ENCODE measurements at places on chromosomes 6 and 20.

DNA sequence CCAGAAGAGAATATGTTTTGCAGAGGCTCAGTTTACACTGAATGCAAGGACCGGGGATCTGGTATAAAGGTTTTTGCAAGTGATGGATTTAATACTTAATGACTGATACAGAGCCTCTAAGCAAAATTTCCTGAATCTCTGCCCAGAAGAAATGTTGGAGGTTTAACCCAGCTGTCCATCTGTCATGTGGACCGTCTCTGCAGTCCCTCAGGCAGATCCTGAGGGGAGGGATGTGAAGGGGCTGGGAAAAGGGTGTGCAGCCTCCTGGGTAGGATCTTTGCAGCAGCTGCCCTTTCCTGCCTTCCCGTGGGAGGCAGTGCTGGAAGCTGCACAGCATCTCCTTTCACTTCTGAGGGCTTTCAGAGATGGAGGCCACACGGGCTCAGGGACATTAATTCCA, 207.0 kb downstream of the SLC24A3 start:
- no peak for DNase-seq

DNA sequence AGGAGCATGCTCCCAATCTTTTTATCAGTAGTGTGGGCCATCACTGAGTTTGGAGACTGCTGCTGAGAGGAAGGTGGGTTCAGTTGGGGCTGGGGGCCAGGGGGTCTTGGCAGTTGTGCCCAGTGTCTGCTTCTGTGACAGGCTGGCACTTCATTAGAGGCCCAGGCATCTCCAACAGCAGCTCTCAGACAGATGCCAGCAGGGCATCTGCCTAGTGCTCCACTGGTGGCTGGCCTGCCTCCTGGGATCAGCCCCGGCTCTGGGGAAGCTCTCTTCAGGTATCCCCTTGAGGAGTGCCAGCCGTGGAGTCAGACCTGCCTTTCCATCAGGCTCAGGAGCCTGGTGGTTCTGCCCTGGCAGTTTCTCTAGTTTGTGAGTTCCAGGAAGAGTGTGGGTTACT, 77.3 kb downstream of the DTD1 start:
- DNase-seq = no peak

DNA sequence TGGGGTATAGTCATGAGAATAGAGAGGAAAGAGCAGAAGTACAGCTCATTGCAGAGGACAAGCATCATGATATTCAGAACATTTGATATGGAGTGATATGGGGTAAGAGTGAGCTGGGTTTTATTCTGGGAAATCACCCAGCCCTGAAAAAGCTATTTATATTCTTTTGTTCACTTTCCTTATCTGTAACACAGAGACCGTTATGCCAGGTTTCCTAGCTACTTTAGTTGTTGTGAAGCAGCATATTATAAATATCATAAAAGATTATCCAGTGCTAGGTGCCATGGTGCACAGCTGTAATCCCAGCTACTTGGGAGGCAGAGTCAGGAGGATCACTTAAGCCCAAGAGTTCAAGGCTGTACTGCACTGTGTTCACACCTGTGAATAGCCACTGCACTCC, 9.8 kb upstream of the DEFB129 start:
- DNase-seq = no peak

GRCh38 chr6:43093436-43094289, 17.5 kb downstream of the PTK7 start:
- DNase-seq = no peak

GRCh38 chr6:47188588-47189021, 121.1 kb downstream of the TNFRSF21 start:
- DNase-seq = no peak

- DNase-seq = no peak
These were observed 33.3 kb upstream of the EZR start for GRCh38 chr6:158852312-158853071.

DNA sequence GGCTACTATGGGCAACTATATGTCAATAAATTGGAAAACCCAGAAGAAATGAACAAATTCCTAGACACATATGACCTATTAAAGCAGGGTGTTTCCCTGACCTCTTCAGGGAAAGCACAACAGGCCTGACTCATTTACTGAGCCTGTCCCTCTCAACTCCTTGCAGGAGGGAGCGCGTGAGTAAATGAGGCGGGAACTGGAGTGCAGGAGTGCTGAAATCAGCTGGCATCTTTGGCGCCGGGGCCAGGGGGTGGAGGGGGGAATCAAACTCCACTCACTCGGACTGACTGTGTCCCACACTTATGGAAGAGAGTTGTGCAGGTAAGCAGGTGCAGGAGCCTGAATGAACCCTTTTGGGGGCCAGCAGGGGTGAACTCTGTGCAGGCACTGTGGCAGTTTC, 671.2 kb upstream of the PTCHD4 start:
- no peak for DNase-seq

DNA sequence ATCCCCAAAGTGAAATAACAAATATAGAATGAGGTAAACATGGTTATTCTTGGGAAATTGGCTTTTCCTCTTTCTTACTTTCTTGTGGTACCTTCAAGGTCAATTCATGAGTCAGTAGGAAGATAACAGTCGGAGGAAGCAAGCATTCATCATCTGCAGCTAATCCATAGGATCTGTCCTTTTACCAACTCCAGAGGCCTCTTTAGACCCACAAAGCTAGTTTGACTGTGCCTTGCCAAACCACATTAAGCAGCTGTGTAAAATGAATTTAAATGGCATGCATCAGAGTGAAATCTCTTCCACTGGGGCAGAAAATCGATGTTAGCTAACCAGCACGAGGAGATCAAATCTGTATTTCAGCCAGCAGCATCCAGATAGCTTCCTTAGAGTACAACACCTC, 171.3 kb downstream of the TMEM242 start:
- no peak for DNase-seq

DNA sequence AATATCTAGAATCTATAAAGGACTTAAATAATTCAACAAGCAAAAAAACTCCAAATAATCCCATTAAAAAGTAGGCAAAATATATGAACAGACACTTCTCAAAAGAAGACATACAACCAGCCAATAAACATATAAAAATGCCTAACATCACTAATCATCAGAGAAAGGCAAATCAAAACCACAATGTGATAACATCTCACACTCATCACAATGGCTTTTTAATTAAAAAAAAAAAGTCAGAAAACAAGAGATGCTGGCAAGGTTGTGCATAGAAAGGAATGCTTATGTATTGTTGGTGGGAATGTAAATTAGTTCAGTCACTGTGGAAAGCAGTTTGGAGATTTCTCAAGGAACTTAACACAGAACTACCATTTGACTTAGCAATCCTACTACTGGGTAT, 979.6 kb upstream of the MAP3K7 start:
- DNase-seq = no peak

DNA sequence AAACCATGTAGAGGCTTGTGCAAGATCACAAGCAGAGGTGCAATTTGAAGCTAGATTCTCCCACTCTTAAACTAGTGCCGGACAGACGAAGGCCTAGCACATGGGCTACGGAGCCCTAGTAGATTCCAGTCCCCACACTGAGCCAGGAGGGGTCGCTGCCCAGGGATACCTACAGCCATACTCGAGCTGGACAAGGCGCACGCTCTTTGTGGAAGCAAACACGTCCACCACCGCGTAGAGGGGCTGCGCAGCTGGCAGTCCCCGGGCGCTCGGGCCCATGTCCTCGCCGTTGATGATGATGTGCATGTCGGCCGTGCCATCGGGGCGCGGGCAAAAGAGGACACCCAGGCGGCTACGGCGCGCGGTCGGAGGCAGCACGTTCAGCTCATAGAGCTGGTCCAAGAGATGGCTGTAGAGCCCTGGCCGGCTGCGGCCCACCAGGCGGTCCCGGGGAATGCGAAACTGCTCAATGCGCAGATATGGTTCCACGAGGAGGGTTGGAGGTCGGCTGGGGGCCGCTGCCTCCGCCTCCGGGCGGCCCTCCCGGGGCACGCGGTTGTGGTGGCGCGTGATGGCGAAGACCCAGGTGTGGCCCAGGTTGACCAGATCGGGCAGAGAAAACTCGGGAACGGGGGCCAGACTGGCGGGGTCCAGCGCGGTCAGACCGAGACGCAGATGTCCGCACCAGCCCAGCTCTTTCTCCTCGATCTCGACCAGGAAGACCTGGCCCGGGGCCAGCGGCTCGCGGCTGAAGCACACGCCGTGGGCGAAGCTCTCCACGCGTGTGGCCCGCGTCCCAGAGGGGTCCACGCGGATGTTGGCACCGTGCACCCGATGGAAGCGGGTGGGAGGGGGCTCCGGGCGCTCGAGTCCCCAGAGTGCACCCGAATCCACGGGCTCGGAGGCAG, 677 bp downstream of the NEURL2 start:
- DNase-seq = peak; percentile 39

- no peak for DNase-seq
These were observed 112.8 kb downstream of the INSM1 start for GRCh38 chr20:20480689-20481088.

GRCh38 chr6:37696841-37697662, 631 bp downstream of the MDGA1 start:
- no peak for DNase-seq

GRCh38 chr6:109299265-109299607, 83.0 kb downstream of the CD164 start:
- no peak for DNase-seq

GRCh38 chr6:127907960-127908640, 7.2 kb upstream of the THEMIS start:
- no peak for DNase-seq

DNA sequence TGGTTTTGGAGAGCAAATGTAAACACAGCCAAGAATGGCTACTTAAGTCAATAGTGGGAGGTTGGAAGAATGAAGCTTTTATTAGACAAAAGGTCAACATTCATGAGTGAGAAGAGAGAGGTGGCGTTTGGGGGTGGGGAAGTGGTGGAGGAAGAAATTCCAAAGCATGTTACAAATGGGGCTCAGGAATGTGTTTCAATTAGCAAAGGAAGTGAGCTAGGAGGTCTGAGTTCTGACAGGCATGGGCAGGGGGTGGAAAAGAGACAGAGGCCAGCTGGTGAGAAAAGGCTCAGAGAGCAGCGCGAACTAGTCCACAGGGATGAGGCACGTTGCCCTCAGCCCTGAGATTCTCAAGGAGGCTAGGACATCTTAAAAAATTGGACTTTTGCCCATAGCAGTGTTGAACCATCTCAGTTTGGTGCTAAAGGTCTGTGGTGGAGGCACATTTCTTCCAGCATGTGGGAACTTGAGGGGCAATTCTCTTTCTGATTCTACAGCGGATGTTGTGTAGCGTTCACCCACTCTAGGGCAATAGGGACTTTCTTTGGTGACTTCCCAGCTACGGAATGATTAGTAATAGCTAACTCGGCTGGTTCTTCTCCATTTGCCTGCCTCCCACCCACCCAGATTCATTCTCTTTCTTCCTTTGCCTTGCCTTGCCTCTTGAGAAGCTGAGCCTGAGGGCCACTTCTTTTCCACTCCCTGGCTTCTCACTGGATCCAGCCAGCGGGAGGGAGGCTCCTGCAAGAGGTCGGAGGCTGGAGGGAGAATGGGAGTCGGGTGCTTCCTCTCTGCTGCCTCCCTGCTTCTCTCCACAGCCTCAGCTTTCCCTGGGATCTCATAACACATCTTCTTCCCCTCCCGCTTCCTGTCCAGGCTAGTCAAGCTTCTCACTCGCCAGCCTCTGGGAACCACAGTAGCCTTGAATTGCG, 45.1 kb upstream of the NEDD9 start:
- DNase-seq = no peak

GRCh38 chr6:63864061-63864460, 228.5 kb downstream of the PHF3 start:
- DNase-seq = no peak

- no peak for DNase-seq
These were observed 78.8 kb downstream of the RPS12 start for GRCh38 chr6:132892929-132893771.

- DNase-seq = peak; percentile 31
These were observed 804 bp downstream of the ELOVL5 start for GRCh38 chr6:53347921-53348370.

GRCh38 chr6:4253604-4254231, 118.3 kb upstream of the ECI2 start:
- DNase-seq = no peak

- DNase-seq = no peak
These were observed 6.8 kb upstream of the TULP1 start for GRCh38 chr6:35519313-35520015.

GRCh38 chr6:42335896-42336295, 115.8 kb downstream of the TRERF1 start:
- DNase-seq = no peak
